Activated T-cell treated with anti-CD3 and anti-CD28 coated beads, Interleukin-2, amount 50 U/mL, for 4 hours (primary cell): ENCODE measurements at places on chromosomes 5 and 9. TPM values are rescaled to one million over a fixed set of nuclear protein-coding genes. Genes with fewer than 3 reads are reported as not detected.

GRCh38 chr5:154262342-154262741 is 71.8 kb downstream of the GALNT10 start:
- no peak for DNase-seq

DNA sequence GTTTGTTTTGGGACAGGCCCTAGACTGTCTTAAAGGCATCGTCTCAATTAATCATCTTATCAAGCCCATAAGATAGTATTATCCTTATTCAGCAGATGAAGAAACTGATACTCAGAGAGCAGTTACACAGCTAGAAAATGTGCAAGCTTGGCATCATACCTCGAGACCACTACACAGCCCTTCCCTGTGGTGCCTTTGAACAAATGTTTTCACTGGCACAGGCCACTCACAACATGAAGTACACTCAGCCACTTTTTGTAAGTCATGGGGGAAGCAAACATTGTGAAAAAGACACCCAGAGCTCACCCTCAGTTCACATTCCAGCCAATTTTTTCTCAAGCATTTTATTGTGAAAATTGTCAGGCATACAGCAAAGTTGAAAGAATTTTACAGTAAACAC is 122.5 kb downstream of the WDR41 start:
- DNase-seq = no peak

DNA sequence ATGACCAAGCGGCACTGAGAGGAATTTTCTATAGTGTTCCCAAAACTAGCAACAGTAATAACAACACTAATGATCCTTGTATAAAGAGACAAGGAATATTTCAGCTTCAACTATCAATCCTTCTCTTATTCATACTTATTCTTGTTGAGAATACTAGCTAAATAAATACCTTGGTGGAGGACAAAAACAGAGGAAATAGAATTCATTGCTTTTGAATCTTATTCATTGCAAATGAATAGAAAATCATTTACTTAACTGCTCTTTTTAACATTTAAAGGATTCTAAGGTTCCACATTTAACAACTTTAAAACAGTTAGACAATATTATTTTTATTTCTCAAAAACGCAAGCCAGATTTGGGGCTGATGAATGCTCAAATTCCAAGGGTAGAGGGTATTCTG is 22.4 kb downstream of the SKIC3 start:
- DNase-seq = no peak

DNA sequence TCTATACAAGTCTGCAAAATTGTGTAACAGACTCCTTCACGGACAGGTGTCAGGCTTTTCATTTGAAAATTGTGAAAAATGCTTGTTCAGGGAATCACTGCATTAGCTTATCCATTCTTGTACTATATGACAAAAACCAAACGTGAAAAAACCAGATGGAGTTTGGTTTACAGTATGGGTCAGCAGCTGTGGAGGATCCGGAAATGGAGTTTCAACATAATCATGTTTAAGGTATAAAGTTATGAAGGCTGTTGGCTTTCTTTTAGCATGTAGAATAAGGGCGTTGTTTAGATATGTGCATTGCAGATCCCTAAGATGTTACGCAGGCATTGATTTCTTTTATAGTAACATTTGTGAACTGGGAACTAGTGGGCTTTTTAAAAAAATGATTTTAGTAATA is 123.8 kb downstream of the GDNF start:
- no peak for DNase-seq

Gene S1PR3
- total RNA-seq = 0.58 TPM

DNA sequence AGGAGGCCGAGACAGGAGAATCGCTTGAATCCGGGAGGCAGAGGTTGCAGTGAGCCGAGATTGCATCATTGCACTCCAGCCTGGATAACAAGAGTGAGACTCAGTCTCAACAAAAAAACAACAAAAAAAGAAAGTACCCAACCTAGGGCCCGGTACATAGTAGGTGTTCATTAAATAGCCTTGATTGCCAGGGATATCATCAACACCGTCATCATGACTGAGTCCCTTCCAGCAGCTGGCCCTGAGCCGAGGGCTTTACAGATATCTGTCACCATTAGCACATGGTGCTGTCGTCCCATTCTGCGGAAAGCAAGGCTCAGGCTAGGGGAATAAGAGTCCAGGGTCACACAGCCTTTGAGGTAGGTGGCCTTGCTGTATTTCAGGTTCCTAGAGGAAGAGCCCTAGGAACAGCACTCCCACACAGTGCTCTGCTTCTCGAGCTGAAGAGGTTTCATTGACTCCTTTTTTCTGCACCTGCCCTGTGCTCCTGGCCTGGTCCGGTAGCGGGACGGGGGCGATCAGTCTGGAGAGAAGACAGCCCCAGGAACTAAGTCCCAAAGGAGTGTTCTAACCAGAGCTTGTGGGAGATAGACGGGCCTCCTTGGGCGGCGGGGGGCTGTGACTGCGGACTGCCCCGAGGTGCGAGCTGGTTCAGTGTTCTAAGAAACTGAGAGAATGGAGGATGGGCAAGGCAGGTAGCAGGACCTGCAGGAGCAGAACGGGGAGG is 48.2 kb downstream of the CXXC5 start:
- no peak for DNase-seq

GRCh38 chr5:20360263-20360662 is 372.3 kb upstream of the CDH18 start:
- DNase-seq = no peak

Gene CATSPER3
- total RNA-seq = 0.16 TPM

DNA sequence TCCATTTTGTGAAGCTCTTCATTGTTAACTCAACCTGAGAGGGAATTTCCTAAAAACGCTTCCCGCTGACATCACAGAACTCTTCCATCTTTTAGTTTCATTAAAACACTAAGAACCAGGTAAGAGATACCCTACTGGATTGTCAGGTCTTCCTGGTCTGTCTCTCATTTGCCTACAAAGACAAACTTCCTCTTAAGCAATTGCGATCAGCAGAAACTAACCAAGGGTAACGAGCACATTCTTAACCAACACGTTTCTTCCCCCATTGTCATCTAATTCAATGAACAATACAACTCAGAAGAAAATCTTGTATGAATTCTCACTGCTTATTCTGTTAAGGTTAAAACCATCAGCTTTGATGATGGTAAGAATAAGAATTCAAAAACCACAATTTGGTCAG is 6.6 kb downstream of the FBXW11 start:
- DNase-seq = no peak

DNA sequence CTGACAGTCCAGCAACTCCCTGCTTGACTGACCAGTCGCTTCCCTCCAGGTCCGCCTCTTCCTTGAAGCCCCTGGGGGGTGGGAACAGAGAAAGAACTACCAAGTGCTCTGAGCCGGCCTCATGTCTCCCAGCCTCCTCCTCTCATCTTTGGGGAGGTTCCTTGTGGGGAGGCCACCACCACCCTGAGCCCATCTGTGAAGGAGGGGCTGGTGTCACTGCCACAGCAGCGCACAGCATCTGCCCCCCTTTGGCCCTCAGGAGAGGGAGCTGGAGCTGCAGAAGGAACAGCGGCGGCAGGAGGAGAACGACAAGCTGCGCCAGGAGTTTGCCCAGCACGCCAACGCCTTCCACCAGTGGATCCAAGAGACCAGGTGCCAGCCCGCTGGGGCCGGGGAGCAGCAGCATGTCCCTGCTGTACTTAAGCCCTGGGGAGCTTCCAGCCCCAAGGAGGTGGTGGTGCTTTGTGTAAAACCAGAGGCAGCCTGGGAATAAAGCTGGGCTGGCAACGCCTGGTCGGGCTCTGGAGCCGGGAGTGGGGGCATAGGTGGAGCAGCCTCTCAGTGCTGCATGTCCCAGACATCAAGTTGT is 29.4 kb downstream of the DYNC2I2 start:
- no peak for DNase-seq

Gene CD74
- 241 TPM for total RNA-seq

Gene JAKMIP2
- total RNA-seq = 1.3 TPM

Gene TTC1
- total RNA-seq = 88.6 TPM

- no peak for DNase-seq
These were observed 4.6 kb upstream of the ERAP2 start for GRCh38 chr5:96871686-96872085.

GRCh38 chr5:172008689-172009141 is 2.3 kb upstream of the FBXW11 start:
- no peak for DNase-seq

Gene DOCK2
- total RNA-seq = 134 TPM

DNA sequence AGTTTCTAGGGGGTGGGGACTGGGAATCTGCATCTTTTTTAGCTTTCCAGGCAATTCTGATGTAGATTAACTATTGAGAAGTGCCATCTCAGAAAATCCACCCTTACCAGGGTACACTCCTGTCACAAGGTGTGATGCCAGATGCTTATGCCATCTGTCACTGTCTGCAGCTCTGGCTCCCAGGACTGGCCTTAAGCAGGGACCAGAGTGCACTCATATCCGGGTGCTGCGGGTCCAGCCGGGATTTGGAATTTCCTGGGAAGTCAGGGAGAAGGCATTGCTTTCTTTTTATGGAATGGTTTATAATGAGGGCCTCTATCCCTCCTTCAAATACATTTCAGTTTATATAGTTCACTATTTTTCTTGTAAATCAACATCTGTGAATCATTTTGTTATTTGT is 92.6 kb downstream of the TMEM174 start:
- DNase-seq = no peak

DNA sequence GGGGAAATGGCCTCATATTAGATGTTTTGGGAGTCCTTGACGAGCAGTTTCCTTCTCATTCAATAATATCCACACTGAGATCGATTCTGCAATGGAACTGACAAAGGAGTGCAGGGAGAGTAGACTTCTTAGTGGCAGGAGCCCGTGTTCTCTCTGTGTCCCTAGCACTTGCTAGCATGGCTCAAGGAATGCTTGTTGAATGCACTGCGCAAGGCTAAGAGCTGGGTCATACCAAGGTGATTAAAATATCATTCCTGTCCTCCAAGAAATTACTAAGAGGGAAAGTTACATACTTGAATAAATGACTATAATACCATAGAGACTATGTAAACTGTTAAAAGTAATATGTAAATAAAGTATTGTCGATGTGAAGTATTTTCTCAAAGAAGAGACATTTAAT is 630.1 kb downstream of the IRX1 start:
- DNase-seq = no peak
